ENCODE measurements at places on chromosomes 3 and 15. TPM values are rescaled to one million over a fixed set of nuclear protein-coding genes. Genes with fewer than 3 reads are reported as not detected.

GRCh38 chr3:58864480-58864879 lies 185.3 kb downstream of the CFAP20DC start:
- no peak for DNase-seq

DNA sequence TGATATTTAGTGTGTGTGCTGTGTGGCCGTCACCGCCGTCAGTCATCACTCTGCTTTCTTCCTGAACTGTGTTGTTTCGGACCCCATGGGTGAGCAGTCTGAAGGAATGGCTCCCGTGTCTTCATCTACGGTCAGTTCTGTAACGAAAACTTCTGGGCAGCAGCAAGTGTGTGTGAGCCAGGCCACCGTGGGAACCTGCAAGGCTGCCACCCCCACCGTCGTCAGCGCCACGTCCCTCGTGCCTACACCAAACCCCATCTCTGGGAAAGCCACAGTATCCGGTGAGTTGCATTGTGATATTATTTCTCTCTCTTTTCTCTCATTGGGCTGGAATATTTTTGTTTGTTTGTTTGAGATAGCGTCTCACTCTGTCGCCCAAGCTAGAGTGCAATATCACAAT lies 34.7 kb downstream of the MAP6D1 start:
- no peak for DNase-seq

GRCh38 chr3:10601151-10601856 lies 95.9 kb upstream of the ATP2B2 start:
- no peak for DNase-seq

GRCh38 chr3:190902292-190902691 lies 39.8 kb upstream of the GMNC start:
- no peak for DNase-seq

- DNase-seq = no peak
These were observed 30.3 kb upstream of the FSTL1 start for GRCh38 chr3:120481081-120481480.

- no peak for DNase-seq
These were observed 423.0 kb upstream of the TPM1 start for GRCh38 chr15:62619526-62619925.

DNA sequence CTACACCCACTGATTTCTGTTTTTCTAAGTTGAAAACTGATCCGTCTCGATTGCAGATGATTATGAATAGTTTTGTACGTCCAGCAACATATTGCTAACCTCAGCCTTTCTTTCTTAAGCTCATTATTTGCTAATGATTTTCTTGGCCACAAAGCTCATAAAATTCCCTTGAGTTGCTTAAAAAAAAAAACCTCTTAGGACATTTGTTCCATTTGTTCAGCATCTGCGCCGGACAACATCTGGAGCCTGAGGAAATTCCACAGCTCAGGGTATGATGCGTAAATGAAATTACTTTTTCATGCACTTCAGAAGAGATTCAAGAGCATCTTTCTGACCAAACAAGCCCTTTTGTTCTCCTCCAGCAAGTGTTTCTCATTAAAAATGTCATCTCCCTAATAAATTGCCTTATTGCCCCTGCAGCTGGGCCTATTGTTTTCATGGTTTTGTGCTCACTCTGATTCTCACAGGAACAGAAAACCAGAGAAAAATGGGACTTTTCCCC lies 249.1 kb upstream of the MCTP2 start:
- DNase-seq = no peak

- peak; percentile 70 for DNase-seq
These were observed 28.8 kb downstream of the LYSMD4 start for GRCh38 chr15:99704444-99704838.

- DNase-seq = no peak
These were observed 378.2 kb upstream of the AZI2 start for GRCh38 chr3:28726840-28727239.

DNA sequence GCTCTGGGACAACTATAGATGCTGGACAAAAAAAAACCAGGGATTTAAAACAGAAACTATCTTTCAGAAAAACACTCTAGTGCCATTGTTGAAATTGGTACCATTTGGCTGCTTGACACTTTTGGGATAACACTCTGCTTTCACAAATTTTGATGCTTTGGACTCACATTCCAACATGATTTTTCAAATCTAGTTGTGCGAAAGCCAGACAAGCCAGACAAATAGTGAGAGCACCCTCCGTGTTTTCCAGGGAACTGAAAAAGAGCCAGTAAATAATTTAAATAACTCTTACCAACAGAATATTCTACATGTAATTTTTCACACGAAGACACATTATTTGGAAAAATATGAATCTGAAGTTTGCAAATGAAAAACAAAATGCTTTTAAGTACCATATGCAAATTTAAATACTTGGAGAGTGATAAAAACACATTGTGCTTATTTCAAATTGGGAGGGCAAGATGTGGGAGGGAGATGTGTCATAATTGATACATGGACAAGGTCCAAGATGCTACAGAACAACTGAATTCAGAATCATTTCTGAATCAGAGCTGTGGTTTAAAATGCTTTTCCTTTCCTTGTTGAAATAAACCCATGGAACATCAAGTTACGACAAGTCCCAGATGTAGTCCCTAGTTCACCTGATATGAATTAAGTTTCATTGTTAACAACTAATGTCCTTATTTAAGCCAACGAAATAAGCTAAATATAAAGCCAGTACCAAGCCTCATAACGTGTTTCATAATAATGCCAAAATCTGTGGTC lies 144.2 kb upstream of the SOX2 start:
- DNase-seq = no peak

GRCh38 chr3:51578238-51578637 lies 39.7 kb downstream of the RAD54L2 start:
- DNase-seq = no peak

GRCh38 chr3:85259748-85260147 lies 301.0 kb downstream of the CADM2 start:
- DNase-seq = no peak

WNT5A gene
- polyA plus RNA-seq = 31.6 TPM

NEK10 gene
- 2.2 TPM for polyA plus RNA-seq

BDH1 gene
- 42.2 TPM for polyA plus RNA-seq

CLSTN2 gene
- 2.6 TPM for polyA plus RNA-seq

XCR1 gene
- not detected for polyA plus RNA-seq

CCRL2 gene
- 1.0 TPM for polyA plus RNA-seq

KCNMB3 gene
- polyA plus RNA-seq = 5.0 TPM

Measured in renal cortex interstitium (tissue), 15 donors.